ENCODE measurements at places on chromosomes 11 and 22. TPM values are rescaled to one million over a fixed set of nuclear protein-coding genes. Genes with fewer than 3 reads are reported as not detected.

The KCNE3 gene
- total RNA-seq = 4.3 TPM

The IRAG1 gene
- total RNA-seq = 5.1 TPM

The CNTF gene
- total RNA-seq = 0.93 TPM

The NRGN gene
- 5.0 TPM for total RNA-seq

The LARGE2 gene
- total RNA-seq = not detected

The PANX2 gene
- total RNA-seq = 0.58 TPM

The FTH1 gene
- 2,346 TPM for total RNA-seq

The FIBP gene
- total RNA-seq = 42.2 TPM

The MRGPRE gene
- 0.36 TPM for total RNA-seq

- H3K36me3 ChIP-seq = peaks cover 6% of the 10 kb centered on the region
- no peak overlapping the region for H3K4me3 ChIP-seq
- peak overlapping the region; percentile 99 for H3K27ac ChIP-seq
- H3K27me3 ChIP-seq = no peaks in the 10 kb centered on the region
Measured at GRCh38 chr11:73325036-73325981, 17.2 kb downstream of the ARHGEF17 start.

DNA sequence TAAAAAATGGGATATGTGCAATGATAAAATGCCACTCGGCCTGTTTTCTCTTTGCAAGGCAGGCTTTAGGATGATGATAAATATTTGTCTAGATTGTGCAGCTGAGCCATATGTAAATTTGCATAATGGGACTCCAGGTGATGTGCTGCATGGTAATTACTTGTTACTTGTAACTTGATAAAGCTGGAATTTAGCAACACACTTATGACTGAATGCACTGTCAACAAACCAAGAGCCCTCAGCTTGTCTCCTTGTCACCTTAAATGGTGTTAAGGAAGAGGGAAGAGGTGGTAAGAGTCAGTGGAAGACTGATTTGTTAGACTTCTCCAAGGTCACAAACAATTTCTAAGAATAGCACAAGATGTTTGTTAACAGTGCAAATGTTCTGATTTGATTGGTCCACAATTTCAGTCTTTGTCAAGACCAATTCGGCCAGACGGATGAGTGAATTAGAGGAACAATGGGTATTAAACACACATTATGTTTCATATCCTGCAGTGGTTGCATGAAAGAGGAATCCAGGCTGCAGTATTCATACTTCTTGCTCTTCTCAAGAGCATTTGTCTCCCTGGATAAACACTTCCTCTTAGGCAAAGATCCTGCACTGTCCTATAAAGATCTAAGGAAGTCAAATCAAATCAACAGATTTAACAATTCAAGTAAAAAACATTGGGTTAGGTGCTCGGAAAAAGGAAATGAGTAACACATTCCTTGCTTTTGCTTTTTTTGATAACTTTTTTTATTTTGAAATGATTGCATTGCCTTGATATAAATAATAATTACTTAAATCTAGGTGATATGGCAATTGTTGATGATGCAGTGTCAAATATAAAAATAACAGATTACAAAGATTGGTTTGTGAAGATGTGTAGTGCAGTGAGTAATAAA lies 448.3 kb upstream of the DDI1 start:
- no peaks in the 10 kb centered on the region for H3K27me3 ChIP-seq
- peaks cover 20% of the 10 kb centered on the region for H3K4me1 ChIP-seq
- H3K36me3 ChIP-seq = no peaks in the 10 kb centered on the region
- no peak for DNase-seq

DNA sequence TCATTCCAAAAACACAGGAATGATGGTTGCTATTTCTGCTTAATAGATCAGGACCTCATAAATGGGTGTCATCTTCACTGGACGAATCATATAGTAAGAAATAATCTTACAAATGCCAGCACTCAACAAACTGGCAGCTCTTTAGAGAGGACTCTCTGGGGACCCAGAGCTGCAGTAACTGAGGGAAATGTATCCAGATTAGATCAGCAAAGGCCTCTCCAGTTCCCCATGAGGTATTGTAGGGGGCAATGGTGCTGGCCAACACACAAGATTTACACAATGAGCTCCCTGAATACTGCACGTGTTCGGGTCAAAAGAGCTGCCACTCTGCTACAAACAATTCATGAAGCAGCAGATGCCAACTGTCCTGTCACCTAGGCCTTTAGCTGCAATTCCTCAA lies 110.2 kb downstream of the RBFOX2 start:
- H3K36me3 ChIP-seq = no peaks in the 10 kb centered on the region
- H3K27me3 ChIP-seq = no peaks in the 10 kb centered on the region
- peaks cover 100% of the 10 kb centered on the region for H3K4me1 ChIP-seq
- H3K27ac ChIP-seq = peak overlapping the region; percentile 87

DNA sequence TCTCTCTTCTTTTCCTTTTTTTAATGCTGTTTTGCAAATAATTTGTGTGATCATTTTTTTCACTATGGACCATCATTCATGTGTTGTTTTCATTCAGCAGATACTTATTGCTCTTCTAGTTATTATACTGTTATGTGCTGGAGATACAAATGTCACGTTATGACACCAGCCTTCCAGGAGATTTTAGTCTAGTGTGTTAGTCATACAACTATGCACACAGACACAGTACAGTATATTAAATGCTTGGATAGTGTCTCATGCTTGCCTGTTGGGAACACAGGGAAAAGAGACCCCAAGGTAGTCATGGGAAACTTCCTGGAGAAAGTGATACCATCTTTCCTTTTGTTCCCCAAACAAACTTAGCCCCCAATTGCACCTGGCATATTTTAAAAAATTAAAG lies 116.1 kb downstream of the UVRAG start:
- no peak overlapping the region for H3K27ac ChIP-seq
- H3K4me3 ChIP-seq = no peak overlapping the region
- DNase-seq = no peak
- H3K27me3 ChIP-seq = no peaks in the 10 kb centered on the region
- H3K36me3 ChIP-seq = peaks cover 3% of the 10 kb centered on the region
- H3K4me1 ChIP-seq = peaks cover 5% of the 10 kb centered on the region

DNA sequence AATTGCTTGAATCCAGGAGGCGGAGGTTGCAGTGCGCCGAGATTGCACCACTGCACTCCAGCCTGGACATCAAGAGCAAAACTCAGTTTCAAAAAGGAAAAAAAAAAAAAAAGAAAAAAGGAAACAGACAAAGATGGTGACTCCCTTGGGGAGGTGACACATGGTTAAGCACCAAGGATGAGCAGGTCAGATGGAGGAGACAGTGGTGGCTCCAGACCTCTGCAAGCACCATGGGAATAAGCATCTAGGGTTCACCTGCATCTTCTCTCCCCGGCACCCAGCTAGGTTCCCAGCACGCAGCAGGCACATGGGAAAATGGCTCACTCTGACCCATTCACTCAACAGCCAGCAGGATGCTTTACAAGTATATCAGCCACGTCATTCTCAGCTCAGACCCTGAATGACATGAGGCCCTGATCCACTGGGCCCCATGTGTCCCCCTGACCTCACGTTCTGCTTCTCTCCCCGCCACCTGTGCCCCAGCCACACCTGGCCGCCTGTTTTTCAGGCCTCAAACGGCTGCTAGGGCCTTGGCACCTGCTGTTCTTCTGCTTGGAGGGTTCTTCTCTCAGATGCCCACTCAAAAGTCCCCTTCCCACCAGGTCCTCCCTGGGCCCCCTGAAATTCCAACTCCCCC lies 24.2 kb downstream of the A4GALT start:
- H3K27me3 ChIP-seq = no peaks in the 10 kb centered on the region
- H3K4me3 ChIP-seq = no peak overlapping the region
- H3K36me3 ChIP-seq = peaks cover 44% of the 10 kb centered on the region

DNA sequence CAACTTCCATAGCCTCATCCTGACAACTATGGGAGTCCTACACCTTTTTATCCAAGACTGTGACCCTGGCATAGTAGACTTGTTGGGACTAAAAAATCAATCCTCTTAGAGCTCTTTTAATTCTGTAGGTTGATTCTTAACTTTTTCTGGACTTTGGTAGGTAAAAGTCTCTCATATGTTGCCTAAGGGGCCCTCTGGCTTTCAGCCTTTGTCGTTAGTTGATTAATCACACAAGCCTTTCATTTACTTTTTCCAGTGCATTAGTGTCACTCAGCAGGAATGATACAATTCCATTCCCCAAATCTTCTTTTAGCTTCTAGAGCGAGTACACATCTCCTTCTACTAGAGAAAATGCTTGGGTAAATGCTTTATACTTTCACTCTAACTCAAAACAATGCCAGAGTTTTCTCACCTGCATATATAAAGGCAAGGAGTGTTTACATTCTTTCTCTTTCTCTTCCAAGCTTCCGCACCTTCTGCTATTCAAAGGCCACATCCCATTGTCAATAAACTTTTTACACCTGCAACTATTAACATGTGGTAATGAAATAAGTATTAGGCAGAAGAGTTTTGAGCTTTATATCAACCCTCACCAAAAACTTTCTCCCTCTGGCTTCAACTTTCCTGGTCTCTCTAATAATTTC lies 516.6 kb downstream of the FAM181B start:
- no peak overlapping the region for H3K27ac ChIP-seq
- H3K36me3 ChIP-seq = no peaks in the 10 kb centered on the region
- no peaks in the 10 kb centered on the region for H3K27me3 ChIP-seq
- H3K4me3 ChIP-seq = no peak overlapping the region
- no peaks in the 10 kb centered on the region for H3K4me1 ChIP-seq

- H3K27me3 ChIP-seq = peaks cover 26% of the 10 kb centered on the region
- no peaks in the 10 kb centered on the region for H3K36me3 ChIP-seq
- no peak for DNase-seq
- H3K4me3 ChIP-seq = no peak overlapping the region
- no peak overlapping the region for H3K27ac ChIP-seq
- peaks cover 17% of the 10 kb centered on the region for H3K4me1 ChIP-seq
Measured at GRCh38 chr22:27630754-27631153, 170.8 kb downstream of the MN1 start.

- H3K36me3 ChIP-seq = no peaks in the 10 kb centered on the region
- no peak overlapping the region for H3K27ac ChIP-seq
- H3K4me1 ChIP-seq = no peaks in the 10 kb centered on the region
- H3K27me3 ChIP-seq = no peaks in the 10 kb centered on the region
Measured at GRCh38 chr11:24064309-24064903, 432.4 kb upstream of the LUZP2 start.

DNA sequence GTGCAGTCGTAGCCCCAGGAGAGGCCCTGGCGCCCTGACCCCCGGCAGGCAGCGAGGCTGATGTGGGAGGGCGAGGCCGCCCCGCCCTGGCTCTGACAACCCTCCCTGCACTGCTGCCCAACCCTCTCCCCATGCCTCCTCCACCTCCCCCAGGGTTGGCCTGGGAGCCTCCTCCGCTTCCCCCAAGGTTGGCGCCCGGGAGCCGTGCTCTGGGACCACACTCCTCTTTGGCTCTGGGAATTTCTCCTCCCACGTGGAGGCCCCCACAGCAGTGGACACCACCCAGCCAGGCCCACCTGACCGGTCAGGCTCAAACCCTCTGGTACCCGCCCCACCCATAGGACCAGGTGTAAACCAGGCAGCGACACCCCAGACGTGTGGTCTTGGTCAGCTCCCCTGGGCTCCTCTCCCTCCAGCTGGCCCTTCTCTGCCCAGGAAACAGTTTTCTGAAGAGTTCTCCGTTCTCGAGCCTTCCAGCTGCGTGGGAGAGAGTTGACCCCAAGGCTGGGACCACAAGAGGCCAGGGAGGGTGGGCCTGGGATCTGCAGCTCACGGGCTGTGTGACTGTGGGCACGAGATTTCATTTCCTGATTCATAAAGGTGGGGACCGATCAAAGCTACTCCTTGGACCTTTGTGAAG lies 39.5 kb upstream of the BRSK2 start:
- H3K36me3 ChIP-seq = no peaks in the 10 kb centered on the region
- H3K27ac ChIP-seq = no peak overlapping the region
- H3K27me3 ChIP-seq = peaks cover 44% of the 10 kb centered on the region
- H3K4me1 ChIP-seq = no peaks in the 10 kb centered on the region

DNA sequence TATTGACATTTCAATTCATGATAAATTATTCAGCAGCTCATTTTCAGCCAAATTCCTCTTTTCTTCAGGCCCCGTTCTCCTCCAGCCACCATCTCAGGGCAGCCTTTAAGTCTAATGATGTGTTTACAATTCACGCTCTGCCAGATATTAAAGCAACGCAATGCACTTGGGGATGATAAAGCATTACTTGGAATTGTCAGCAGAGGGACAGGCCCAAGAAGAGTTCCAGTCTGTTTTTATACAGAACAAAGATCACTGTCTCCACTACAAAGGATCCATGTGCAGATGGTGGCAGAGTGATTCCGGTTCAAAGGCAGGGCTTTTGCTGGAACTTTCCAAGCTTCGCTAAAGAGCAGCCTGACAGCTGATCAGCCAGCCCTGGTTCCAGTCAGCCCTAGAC lies 13.6 kb upstream of the GALNT18 start:
- no peak overlapping the region for H3K4me3 ChIP-seq
- no peak overlapping the region for H3K27ac ChIP-seq
- no peaks in the 10 kb centered on the region for H3K4me1 ChIP-seq
- H3K36me3 ChIP-seq = no peaks in the 10 kb centered on the region
- no peaks in the 10 kb centered on the region for H3K27me3 ChIP-seq

- H3K27ac ChIP-seq = no peak overlapping the region
- H3K27me3 ChIP-seq = peaks cover 57% of the 10 kb centered on the region
Measured at GRCh38 chr22:39935116-39935515, 25.1 kb upstream of the TMA7B start.

GRCh38 chr22:19201130-19201868 lies 22.8 kb upstream of the SLC25A1 start:
- no peak for DNase-seq
- no peaks in the 10 kb centered on the region for H3K27me3 ChIP-seq
- H3K27ac ChIP-seq = no peak overlapping the region
- H3K4me3 ChIP-seq = no peak overlapping the region

GRCh38 chr11:46357483-46357936 lies 10.2 kb downstream of the DGKZ start:
- H3K36me3 ChIP-seq = peaks cover 6% of the 10 kb centered on the region
- DNase-seq = no peak
- no peaks in the 10 kb centered on the region for H3K27me3 ChIP-seq
- H3K4me1 ChIP-seq = peaks cover 57% of the 10 kb centered on the region
- no peak overlapping the region for H3K4me3 ChIP-seq
- peak overlapping the region; percentile 42 for H3K27ac ChIP-seq

GRCh38 chr11:5369789-5370188 lies 13.8 kb upstream of the OR51M1 start:
- no peak overlapping the region for H3K27ac ChIP-seq
- no peak for DNase-seq
- no peaks in the 10 kb centered on the region for H3K36me3 ChIP-seq
- H3K4me1 ChIP-seq = peaks cover 17% of the 10 kb centered on the region
- H3K4me3 ChIP-seq = no peak overlapping the region

GRCh38 chr11:119295178-119295577 lies 21.8 kb downstream of the MCAM start:
- no peak for DNase-seq
- no peak overlapping the region for H3K27ac ChIP-seq
- peaks cover 33% of the 10 kb centered on the region for H3K4me1 ChIP-seq
- peaks cover 51% of the 10 kb centered on the region for H3K36me3 ChIP-seq
- H3K27me3 ChIP-seq = no peaks in the 10 kb centered on the region

DNA sequence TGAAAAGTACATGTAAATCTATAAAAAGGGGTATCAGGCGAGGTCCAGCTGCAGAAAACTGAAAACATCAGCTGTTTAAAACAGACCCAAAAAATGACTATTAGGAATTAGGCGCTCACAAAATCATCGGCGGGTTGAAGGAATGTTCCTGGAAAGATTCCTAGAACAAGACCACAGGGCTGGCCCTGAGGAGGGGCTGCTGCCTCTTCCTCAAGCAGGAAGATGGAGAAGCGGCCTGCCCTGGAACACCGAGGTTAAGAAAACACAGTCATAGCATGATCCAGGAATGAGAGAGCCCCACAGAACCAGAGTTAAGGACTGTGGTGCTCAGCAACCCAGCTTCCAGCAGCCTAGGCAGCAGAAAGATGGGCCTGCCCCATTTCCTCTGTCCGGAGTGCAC lies 78.4 kb downstream of the C11orf91 start:
- no peak overlapping the region for H3K27ac ChIP-seq
- H3K4me1 ChIP-seq = no peaks in the 10 kb centered on the region
- H3K27me3 ChIP-seq = no peaks in the 10 kb centered on the region
- H3K36me3 ChIP-seq = no peaks in the 10 kb centered on the region

All from left ventricle myocardium inferior (tissue), 1 donor.